Glomerular endothelial cell (primary cell): ENCODE measurements at places on chromosomes 1 and 21.
A peak's percentile ranks its signal among the peaks of the same experiment; 100 is the strongest.

DNA sequence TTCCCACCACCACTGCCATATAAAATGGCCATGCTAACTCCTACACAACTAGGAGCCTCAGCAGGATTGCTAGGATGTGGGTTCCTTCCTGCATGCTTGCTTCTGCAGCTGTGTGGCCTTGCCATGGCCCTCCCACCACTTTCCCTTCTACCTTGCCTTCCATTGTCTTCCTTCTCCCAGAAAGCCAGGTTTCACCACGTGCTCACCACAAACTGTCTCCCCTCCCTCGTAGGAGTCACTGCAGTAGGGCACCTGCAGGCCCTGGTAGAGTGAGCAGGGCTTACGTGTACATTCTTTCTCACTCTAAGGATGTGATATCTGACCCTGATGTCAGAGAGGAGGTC lies 3.7 kb downstream of the C1orf226 start:
- DNase-seq: no peak

DNA sequence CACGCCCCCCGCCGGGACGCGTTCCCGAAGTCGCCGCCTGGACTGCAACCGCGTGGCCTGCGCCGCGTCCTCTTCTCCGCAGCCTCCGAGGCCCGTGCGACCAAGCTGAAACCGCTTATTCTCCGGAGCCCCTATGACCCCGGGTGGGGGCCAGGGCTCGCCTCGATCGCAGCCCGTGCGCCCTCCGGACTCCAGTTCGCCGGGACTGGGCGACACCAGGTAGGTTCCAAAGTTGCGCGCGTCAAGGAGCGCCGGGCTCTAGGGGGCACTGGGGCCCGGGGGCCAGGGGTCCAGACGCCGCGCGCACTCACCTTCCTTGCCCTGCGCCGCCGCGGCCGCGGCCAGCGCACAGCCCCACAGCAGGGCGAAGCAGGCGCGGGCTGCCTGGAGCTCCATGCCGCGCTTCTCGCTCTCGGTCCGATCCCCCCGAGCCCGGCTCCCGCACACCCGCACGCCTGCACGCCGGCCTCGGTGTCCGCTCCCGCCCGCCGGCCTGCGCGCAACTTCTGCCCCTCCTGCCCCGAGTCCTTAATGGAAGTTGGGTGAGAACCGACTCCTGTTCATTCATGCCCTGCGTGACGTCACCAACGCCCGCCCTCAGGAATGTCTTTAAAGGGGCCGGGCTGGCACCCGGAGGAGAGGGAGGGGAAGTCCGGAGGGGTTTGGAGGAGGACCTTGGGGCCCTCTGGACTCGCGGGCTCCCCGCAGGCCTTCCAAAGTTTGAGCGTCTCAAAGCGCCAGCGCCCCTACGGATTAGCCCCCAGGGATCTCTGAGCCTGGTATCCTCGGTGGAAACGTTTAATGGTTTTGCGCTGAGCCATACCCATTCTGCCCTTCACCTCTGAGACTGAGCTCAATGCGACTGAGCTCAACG lies at the start of gene EPHA2:
Gene EPHA2, minus strand, starts transcription at position 533 of the 874 bp plus-strand sequence. Its CDS starts 137 bp downstream, at position 396.
- DNase-seq: no peak

GRCh38 chr1:119727991-119728390 lies 16.3 kb downstream of the PHGDH start:
- DNase-seq: no peak

DNA sequence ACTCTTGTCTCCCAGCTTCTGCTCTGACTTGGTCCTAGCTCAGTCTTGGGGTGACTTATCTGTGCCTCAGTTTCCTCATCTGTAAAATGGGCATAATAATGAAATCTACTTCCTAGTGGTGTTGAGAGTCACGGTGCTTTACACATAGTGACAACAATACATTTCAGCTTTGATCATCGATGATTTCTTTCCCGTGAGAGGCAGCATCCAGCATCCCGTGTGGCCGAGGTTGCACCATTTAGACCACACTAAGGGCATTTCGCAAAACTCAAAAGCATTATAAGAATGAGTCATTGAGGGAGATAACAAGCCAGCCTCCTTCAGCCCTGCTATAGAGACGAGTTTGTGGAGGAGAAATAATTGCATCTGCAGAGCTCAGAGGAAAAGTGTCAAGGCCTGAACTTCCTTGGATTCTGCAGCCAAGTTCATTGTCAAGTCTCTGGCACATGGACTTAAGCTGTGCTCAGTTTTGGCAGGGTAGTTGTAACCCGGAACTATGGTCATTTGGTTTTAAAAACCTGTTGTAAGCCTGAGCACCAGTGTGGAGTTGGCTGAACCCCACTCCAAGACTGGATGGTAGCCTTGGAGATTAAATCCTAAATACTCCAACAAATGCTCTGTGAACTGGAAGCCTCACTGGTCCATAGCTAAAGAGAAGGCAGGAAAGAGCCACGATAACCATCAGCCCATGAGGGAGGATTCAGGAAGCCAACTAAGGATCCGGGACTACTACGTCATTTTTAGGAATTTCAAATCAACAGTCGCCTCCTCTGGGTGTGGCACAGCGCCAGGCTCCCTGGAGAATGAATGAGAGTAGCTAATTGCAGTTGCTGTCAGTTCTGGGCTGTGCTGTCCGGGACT lies 64.2 kb downstream of the TCP10L start:
- DNase-seq: peak; percentile 98

GRCh38 chr1:27341525-27342252 lies at the start of gene SYTL1:
TSS of gene SYTL1 (plus strand) at chr1:27342022. CDS start at chr1:27345335, 3,313 bp downstream.
- DNase-seq: no peak

DNA sequence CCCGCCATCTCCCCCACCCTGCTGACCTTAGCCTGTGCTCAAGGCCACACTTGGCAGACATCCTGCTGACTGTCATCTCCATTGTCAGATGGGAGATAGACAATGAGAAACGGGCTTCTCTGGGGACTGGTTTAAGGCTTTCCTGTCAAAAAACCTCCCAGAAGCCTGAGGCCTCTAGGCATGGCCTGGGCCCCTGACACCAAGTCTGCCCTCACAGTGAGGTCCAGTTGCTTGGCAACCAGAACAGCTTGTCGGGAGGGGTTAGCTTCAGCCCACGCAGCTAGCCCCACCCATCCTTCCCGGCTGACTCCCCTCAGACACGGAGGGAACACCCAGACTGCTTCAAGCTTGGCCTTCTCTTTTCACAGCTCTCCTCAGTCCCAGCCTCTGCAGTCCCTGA lies 11.0 kb downstream of the PLEKHA6 start:
- no peak for DNase-seq

DNA sequence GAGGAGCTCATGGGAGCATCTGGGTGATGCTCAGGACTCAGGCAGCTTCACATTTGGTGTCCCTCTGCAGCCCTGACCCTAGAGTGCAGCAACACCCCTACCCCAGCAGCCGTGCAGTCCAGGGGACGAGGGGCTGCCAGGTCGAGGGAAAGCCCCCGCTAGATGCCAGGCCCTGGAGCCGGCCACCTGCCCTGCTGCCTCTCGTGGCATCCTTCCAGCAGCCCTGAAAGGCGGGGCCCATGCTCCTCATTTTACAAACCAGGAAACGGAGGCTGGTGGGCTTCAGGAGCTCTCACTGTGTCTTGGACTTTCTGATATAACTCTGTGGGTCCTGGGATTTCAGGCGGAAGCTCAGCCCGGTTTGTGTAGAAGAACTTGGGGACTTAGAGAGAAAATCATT lies 120.5 kb upstream of the WNT4 start:
- no peak for DNase-seq
